ENCODE measurements at places on chromosomes 12 and 14.

DNA sequence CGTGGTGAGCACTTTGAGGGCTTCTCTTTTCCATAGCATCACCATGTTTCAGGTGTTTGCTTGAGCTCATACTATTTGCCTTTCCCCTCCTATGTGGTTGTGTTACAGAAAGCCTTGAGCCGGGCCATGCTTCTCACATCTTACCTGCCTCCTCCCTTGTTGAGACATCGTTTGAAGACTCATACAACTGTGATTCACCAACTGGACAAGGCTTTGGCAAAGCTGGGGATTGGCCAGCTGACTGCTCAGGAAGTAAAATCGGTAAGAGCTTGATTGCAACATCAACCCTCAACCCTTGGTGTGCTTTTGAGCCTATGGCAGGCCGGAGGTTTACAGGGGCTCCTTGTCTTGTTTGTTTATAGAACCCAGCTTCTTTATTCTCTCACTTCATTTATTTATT, 8.1 kb downstream of the LETMD1 start:
- no peak for DNase-seq

DNA sequence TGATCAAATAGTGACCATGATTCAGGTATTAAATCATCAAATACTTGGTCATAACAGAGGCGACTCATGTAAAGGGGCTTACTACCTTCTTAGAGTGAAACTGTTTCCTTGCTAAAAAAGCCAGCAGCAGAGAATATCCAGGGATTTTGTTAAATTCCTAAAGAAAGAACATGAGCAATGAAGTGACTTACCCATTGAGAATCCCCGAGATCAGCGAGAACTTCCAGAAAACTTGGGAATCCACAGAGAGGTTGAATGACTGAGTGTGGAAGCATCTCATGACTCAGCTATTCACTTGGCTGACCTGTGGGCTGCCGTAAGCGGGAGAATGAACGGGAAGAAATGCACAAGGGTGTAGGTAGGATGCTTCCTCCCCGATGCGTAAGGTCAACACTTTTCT, 85.3 kb upstream of the KCNA1 start:
- no peak for DNase-seq

GRCh38 chr14:90278199-90279175, 22.1 kb downstream of the PSMC1 start:
- DNase-seq: no peak

- no peak for DNase-seq
Observed at GRCh38 chr12:94536040-94536965, 76.6 kb upstream of the CEP83 start.

DNA sequence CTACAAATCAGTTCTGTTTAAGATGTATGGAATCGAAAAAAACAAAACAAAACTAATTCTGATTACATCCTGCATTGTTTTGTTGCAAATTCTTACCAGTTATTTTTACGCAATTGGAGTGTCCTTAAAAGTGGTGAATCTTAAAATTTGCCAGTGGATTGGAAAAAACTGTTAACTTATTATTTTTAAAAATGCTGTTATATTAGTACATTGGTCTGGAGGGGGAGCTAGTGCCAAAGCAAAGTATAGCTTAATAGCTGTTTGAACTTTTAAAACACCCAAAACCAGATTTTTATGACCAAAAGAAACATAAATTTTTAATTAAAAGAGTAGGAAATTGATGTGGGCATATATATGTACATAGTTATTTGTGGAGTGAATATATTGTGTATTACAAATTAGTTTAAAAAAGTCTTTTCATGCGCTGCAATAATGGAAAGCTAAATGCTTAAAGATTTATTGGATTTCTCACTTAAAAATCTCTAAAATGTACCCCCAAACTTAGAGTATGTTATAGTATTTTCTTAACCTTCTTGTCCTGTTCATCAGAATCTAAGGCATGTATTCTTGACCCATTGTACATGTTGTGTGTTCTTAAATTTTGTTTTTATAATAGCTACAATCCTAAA, 2.5 kb downstream of the FUT8 start:
- no peak for DNase-seq

DNA sequence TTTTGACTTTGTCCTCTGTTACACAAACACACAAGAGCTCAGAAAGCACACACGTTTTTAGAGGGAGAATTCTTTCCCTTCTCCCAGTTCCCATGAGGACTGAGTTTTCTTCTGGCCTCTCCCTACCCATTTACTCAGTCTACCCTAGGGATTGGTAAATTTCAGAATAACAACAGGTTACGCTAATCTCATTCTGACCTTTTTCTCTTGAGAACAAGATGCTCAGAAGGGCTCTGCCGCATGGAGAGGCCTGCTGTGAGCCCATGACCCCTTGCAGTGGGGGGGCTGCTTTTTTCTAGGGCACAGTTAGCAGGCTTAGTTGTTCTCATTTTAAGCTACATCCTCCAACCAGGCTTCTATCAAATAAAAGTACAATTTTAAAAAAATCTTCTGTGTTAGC, 69.5 kb downstream of the GPR135 start:
- no peak for DNase-seq

DNA sequence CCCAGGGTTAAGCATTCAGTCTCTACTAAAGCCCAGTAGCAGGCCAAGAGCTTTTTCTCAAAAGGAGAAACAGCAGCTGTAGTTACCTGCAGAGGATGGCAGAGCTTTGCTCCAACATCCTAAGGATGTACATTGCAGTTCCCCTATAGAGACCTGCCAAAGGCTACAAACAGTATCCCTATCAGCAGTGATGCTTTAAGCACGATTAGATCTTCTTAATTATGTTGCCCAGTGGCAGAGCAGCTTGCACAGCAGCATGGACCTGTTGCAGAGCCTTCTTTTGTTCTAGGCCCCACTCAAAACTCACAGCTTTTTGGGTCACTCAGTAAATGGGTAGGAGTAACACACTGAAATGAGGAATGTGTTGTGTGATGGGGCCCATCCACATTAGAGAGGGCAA, 46.4 kb upstream of the CRY1 start:
- DNase-seq: no peak

DNA sequence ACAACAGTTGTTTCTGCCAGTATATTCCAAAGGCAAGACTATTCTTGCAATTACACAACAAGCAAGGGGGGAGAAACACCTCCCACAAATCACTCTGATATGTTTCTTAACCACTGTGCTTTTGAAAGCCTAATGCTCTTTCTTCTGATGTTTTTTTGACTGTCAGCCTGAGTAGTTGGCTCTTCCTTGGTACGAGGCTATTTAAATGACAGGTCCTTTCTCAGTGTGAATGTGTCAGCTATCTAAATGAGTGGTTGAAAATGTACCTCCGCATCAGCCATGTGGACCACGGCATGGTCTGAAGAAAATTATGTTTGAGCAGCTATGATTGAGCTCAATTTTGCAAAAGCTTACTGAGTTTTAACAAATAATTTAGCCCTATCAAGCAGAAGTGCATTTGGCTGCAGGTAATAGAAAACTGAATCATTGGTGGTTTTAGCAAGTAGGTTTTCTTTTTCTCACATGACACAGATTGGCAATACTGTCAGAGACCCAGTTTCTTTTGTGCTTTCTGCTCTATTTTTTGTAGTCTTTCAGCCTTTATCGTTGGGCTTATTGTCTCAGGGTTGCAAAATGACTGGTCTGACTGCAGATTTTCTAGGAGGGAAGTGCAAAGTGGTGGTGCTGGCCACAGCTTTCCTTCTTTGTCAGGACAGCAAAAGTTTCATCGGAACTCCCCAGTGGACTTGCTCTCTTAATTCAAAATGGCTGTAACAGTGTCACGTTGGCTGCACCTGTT, 162.8 kb downstream of the RGS6 start:
- no peak for DNase-seq

- no peak for DNase-seq
Observed at GRCh38 chr12:88925454-88925853, 345.2 kb upstream of the KITLG start.

GRCh38 chr14:105581551-105582341, 55.4 kb downstream of the TMEM121 start:
- no peak for DNase-seq

- DNase-seq: no peak
Observed at GRCh38 chr14:50334211-50334610, 22.1 kb downstream of the DMAC2L start.

DNA sequence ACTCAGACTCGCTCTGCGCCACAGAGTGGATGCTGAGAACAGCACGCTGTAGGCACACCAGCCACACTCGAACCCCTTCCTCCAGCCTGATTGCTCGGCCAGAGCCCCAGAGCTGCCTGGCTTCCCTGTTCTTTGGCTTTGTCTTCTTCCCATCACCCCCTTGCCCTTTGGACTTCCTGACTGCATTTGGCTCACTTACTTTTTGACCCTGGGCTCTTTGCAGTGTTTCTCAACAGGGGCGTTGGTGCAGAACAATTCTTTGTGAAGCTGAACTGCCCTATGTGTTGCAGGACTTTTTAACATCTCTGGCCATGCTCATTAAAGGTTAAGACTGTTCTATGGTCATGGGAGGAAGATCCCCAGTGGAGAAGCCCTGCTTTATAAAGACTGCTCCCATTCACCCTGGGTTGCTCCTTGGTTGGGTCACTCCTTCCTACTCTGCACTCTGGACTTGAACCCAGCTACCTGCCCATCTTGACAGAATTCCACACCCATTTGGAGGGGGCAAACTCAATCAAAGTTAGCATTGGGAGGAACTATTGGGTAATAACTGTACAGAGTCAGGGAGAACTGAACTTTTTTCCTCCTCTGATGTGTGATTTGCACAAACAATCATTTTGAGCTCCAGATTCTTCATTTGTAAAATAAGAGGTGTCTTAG, 127.7 kb upstream of the PLEKHG7 start:
- DNase-seq: no peak

DNA sequence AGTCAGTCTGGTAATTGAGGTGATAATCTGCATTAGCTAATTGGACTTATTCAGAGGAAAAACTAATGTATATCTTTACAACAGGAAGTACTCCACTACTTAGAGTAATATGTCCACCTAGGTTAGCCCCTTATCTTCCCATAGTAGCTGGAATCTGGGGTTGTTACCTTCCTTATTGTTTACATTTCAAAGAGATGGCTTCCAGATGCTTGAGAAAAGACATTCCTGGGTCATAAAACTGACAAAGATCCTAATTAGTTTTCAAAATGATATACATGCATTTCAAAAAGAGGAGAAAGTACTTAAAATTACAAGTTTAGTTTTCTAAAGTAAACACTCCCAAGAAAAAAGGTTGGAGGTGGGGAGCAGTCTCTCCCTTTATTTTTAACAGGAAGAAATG, 78.1 kb downstream of the RPL10L start:
- no peak for DNase-seq

DNA sequence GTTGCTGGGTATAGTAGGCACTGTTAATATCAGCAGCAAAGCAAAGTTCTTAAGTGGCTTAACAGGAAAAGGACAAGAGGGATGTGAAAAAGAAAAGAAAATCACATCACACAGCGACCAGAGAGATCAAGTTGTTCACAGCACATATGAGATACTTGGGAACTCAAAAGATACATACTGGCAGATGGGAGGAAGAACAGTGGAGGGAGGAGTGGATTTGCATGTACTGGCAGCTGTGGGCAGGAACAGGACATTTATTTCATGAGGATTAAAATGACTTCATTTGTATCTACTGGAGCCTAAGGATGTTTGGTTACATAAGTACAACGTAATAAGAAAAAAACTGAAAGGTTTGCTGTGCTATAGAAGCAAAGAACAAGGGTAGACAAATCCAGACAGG, 136.5 kb upstream of the IFNG-AS1 start:
- DNase-seq: no peak

DNA sequence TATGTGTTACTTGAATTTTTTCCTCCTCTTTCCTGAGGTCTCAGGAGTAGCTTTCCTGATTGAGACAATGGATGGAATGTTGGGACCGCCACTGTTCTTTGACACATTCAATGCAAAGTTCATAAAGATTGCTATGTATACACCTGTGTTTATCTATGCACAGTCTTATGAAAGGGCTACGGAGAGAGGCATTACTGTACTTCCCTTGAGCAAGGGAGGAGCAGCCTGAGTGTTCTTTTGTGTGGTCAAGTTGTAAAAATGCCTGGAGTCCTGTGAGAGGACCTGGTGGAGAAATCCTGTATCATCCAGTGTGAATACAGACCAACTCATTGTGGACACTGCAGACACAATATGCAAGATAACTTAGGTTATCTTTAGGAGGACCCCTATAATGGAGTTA, 1.2 kb downstream of the SRGAP1 start:
- no peak for DNase-seq

GRCh38 chr12:76266797-76267196, 81.4 kb downstream of the BBS10 start:
- no peak for DNase-seq

DNA sequence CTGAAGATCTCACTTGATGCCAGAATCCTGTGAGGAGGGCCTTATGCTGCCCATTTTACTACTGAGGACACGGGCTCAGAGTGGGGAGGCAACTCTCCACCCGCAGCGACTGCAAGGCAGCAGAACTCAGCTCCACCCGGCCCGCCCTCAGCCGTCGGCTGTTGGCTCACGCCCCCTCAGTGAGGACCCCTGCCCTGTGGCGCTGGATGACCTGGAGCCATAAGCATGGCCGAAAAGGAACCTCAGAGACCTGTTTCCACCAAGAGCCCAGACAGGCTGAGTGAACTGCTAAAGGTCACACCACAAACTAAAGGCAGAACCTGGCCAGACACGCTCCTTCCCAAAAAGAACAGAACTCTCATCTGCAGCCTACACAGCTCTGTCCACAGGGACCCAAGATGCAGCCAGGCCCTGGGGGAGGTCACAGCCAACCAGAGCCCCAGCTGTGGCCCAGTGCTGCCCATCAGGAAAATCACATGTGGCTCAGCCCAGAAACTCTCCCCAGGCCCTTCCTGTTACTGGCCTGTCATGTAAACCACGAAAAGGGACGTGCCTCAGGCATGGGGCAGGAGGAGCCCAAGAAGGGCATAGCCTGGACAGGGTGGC, 32.8 kb downstream of the CCNK start:
- DNase-seq: peak; percentile 63

GRCh38 chr12:114221136-114221833, 184.7 kb downstream of the TBX5 start:
- no peak for DNase-seq

GRCh38 chr14:69059658-69060623, 80.8 kb upstream of the ACTN1 start:
- peak; percentile 41 for DNase-seq

DNA sequence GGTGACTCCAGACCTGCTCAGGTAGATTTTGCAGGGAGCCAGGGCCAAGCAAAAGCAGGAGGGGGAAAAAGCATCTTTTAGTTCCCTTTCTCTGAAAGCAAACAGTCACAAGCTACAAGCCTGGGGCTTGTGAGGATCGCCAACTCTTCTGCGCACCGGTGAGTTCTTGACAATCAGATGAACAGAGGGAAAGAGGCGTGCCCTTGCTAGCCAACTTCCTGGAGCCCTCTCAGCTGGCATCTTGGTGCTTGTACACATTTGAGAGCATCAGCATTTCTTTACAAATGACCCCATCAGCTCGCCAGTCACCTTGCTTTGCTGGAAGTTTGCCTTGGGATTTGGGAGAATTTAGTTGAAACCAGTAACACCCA, 55.5 kb downstream of the ZNF664 start:
- no peak for DNase-seq

GRCh38 chr12:57127101-57127725, 1.1 kb upstream of the LRP1 start:
- DNase-seq: no peak

- no peak for DNase-seq
Observed at GRCh38 chr12:53193040-53193439, 12.3 kb upstream of the CSAD start.

- no peak for DNase-seq
Observed at GRCh38 chr14:32666308-32666707, 272.4 kb upstream of the NPAS3 start.

GRCh38 chr12:116595186-116595585, 36.0 kb downstream of the MAP1LC3B2 start:
- no peak for DNase-seq

- DNase-seq: no peak
Observed at GRCh38 chr12:25855716-25856115, 102.8 kb upstream of the RASSF8 start.
